ENCODE measurements at places on chromosomes 5 and 9.

DNA sequence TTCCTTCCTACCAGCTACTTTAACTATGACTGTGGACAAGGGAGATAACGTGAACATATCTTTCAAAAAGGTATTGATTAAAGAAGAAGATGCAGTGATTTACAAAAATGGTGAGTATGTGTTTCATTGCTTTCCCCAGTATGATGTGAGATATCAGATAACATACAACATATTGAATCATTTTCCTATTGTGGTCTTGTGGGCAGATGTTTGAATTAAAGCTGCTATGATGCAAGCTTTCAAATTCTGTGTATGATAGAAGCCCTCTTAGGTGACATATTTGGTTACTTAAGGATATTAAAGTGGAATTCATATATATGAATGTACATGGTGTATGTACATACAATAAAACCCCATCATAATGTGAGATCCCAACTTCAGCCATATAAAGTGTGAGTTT lies 59.5 kb downstream of the TEK start:
- no peak for DNase-seq

DNA sequence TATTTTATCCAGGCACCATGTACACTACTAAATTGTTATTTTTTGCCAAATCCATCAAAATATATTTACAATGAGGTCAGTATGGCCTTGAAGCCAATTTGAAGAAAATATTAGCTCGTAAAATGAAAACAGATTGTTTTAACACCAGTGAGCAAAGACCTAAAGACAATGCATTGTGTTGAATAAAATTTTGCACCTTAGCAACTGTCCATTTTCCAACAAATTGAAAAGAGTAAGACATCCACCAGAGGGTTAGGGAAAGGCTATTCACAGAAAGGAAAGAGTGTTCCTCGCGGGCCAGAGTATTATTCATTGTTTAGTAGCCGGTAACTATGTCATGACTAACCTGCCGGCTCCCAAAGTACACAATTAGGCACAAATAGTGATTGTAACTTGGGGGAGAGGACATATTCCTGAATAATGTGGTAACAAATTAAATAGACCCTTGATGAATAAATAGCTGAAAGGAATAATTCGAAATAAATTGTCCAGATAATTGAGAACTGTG lies 213.3 kb downstream of the DNAH5 start:
- no peak for DNase-seq

- no peak for DNase-seq
Measured at GRCh38 chr9:13731637-13732036, 452.1 kb upstream of the MPDZ start.

DNA sequence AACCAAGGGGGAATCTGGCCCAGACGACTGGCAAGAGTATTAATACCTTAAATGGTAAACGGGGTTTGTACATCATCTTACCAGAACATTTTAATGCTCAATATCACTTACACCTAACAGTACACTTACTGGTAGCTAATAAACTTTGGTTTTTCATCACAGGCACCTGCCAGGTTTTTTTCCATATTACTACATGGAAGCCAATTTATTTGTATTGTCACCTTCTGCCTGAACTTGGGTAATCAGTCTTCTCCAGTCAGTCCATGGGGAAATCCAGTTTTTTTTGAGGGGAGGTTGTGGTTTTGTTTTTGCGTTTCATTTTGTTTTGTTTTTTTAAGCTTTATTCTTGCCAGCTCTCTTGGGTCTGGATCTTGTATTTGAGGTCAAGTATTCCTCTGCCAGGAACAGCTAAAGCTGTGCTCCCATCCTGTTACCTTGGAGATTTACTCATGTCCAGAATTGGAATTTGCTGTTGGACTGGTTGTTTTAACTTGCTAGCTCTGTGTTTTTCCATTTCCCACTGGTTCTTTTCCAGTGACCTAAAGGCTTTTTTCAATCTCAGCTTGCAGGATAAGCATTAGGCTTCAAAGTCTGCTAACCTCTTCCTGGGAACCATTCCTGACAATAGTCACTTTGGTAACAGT lies 11.1 kb upstream of the NADK2 start:
- no peak for DNase-seq

DNA sequence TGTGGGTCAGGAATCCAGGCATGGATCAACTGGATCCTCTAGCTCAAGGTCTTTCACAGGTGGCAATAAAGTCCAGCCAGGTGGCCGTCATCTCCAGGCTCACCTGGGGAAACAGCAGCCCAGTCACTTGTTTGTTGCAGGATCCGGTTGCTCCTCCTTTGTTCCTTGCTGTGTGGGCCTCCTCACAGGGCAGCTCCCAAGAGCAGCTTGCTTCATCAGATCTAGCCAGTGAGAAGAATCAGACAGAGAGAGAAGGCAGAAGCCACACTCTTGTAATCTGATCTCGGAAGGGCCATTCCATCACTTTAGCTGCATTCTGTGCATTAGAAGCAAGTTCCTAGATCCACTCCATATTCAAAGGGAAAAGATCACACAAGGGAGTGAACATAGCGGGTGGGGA lies 3.2 kb upstream of the HSD17B3 start:
- no peak for DNase-seq

- no peak for DNase-seq
Measured at GRCh38 chr9:32490601-32491000, 35.4 kb downstream of the RIGI start.

DNA sequence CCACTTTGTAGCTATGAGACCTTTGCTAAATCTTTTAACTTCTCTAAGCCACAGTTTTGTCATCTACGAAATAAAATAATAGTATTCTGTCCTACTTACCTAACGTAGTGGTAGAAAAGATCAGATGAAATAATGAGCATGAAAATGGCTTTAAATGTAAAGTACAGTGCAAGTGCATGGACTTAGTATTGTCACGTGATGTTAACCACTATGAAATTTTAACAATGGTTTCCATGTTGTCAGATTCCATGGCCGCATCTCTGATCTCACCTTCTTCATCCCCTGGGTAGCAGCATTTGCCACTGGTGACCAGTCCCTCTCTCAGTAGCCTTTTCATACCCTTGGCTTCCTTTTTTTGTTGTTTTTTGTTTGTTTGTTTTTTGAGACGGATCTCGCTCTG lies 45.9 kb downstream of the DNAH5 start:
- DNase-seq: no peak

GRCh38 chr5:7822449-7822848 lies 28.5 kb downstream of the CFAP90 start:
- no peak for DNase-seq

DNA sequence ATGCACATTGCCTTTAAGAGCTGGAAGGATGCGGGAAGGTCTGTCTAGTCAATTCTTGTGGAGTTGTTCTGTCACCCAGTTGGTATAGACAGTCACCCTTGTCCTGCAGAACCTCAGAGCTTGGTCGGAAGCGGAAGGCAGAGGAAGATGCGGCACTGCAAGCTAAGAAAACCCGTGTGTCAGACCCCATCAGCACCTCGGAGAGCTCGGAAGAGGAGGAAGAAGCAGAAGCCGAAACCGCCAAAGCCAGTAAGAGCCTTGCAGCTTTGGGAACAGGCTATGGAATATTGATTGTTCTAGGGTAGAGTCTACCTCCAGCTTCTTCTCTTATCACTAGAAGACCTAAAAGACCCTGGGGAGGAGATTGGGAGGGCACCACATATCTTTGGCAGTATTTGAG lies 6.5 kb downstream of the TCOF1 start:
- DNase-seq: no peak

DNA sequence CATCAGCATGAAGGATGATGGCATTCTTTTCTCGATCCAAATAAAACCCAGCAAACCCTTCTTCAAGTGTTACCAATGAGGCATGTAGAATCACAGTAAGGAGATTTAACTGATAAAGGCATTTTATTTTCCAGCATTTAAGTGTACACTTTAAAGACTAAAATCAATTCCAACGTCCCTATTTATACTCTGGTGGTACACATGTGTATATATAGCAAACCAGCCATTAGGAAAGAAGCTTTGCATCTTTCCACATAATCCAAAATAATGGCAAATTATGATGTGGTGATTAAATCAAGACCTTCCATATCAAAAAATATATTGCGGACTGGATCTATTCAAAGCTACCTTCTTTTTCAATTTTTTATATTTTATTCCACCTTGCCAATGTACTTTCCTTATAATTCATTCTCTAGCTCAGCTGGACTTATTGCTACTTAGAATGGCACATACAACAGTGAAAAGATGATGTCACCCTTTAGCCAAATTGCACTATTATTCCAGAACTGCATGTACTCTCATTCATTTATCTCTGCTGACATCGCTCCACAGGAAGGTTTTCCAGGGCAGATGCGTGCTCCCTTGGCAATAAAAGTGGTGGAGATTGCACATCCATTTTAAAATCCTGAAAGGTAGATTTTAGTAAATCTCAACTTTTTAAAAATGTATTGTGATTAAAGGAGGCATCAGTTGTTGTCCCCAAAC lies 63.3 kb upstream of the SLC30A5 start:
- DNase-seq: no peak

- no peak for DNase-seq
Measured at GRCh38 chr9:134319306-134320125, 6.7 kb upstream of the RXRA start.

DNA sequence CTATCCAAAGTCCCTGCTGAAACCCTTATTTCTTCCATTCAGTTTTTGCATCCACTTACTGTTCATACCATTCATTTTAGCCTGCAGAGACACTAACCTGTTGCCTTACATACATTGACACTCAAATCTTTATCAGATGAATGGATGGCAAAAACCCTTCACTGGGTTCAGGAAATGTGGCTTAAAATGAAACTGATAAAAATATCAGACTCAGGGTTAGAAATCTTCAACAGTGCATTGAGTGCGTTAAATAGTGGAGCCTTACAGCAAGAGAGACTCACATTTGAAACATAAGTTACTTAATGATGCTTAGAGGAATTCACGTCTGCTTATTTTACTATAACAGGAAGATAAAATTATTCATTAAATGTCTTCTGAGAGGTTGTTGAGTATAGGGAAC lies 28.0 kb upstream of the BNC2 start:
- DNase-seq: no peak

GRCh38 chr5:151589878-151590570 lies 1.1 kb downstream of the FAT2 start:
- DNase-seq: peak; percentile 25

GRCh38 chr5:22473886-22474285 lies 379.3 kb downstream of the CDH12 start:
- no peak for DNase-seq

DNA sequence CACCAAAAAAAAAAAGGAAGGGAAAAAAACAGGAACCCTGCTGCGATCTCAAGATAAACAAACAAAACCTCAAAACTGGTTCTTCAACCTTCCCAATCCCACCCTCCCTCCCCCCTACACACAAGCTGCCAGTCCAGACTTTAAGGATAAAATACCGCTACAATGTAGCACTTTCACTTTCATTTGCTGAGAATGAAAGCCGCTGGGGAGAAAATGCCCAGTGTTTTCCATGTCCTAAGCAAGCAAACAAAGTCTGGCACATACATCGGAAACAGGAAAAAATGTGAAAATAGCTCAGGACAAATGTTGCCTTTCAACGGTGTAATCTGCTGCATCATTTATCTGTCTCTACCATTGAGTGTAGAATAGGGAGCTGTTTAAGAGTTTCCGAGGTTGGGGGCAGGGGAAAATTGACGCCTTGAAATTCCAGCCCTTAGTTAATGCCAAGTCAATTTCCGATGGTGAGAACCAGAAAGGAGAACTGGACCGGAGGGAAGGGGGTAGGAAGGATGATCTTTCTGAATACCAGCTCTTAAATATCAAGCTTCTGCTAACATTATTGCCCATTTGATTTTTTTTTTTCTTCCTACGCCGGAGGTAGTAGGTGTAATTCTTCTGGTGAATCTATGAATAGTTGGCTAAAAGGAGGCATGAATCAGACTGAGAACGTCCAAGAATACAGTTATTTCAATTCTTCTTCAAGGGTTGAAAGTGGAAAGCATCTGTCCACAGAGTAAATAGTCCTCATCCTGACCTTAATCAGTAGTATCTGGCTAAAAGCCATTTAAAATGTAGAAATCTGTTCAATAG lies 1.2 kb upstream of the ADAMTS6 start:
- peak; percentile 10 for DNase-seq

DNA sequence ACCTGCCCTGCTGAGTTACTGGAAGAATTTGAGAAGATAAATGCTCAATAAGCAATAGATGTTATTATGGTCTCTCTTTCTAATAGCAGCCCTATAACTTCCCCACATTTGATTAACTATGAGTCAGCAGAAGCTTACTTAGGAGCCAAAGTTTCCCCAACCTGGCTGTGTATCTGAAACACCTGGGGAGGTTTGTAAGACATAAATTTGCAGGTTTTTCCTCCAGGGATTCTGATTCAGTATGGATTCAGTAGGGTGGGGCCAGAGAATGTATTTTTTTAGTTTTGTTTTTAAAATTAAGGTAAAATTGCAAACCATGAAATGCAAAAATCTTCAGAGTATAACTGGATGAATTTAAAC lies 44.9 kb upstream of the GNPDA1 start:
- DNase-seq: no peak

DNA sequence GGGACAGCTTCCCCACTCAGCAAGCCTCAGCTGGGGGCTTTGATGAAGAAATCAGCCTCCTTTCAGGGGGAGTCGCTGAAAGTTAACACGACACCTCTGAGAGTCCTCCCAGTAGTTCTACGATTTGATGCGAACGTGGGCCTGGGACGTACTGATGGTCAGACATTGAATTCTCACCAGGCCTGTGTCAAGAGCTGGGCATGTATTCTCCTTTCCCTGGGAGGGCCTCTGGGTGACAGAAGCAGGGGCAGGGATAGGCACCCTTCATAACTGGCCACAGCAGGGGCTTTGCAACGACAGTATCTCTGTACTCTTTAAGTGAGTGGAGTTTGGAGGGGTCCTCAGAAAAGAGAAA lies 15.6 kb upstream of the COL5A1 start:
- no peak for DNase-seq

- no peak for DNase-seq
Measured at GRCh38 chr5:134174841-134175839, 1.6 kb downstream of the SKP1 start.

GRCh38 chr9:75432386-75432785 lies 344.1 kb downstream of the OSTF1 start:
- DNase-seq: no peak

DNA sequence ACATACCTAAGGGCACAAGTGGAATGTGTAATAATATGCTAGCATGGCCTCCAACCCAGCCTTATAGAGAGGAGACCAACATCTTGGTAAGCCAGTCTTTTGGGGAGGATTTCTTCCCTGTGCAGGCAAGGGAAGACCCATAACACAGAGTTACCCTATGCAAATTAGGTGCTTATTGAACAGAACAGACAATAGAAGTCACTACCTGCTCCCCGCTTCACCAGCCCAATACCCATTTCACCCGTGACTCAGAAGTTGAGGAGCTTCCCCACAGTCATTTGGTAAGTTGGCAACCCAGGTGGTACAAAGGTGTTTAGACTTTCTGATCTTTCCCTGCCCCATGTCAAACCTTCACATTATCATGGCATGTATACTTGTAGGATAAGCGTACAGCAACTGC lies 44.6 kb downstream of the AOPEP start:
- no peak for DNase-seq

GRCh38 chr5:71883742-71884103 lies 164.6 kb downstream of the CARTPT start:
- DNase-seq: no peak

DNA sequence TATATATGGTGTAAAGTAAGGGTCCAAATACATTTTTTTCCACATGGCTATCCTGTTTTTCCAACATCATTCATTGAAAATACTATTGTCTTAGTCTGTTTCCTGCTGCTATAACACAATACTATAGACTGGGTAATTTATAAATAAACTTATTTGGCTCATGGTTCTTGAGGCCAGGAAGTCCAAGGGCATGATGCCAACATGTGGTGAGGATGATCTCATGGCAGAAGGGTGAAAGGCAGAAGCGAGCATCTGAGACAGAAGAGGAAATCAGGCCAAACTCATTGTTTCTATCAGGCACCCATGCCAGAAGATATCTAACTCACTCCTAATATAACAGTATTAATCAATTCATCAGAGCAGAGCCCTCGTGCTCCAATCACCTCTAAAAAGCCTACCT lies 42.6 kb downstream of the ANKRD55 start:
- DNase-seq: peak; percentile 83

All from CD14-positive monocyte (primary cell).